ENCODE measurements at places on chromosomes 1 and 21. TPM values are rescaled to one million over a fixed set of nuclear protein-coding genes. Genes with fewer than 3 reads are reported as not detected.

The USH2A gene
- polyA plus RNA-seq: not detected

The MOV10 gene
- 10.2 TPM for polyA plus RNA-seq

The CCDC24 gene
- 0.89 TPM for polyA plus RNA-seq

- no peak for DNase-seq
Measured at GRCh38 chr1:63679076-63679475, 85.9 kb downstream of the PGM1 start.

DNA sequence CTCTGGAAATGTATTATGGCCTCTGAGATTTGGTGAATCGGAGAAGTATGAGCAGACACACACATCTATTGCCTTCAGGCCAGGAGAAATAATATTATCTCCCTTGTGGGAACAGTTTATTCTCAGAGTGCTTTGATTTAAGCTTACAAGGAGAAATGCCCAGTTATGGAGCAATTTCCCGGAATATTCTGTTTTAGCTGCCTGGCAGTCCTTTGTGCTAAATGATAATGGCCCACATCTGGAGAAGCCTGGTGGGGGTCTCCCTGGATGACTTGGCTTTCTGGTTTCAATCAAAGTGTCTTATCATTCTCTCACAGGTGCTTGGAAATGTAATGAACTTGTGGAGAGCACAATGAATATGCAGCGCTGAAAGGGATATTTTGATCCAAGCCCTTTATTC is 389.6 kb upstream of the USP24 start:
- DNase-seq: no peak

All from naive B cell (primary cell).